ENCODE measurements at places on chromosomes 2 and 18. TPM values are rescaled to one million over a fixed set of nuclear protein-coding genes. Genes with fewer than 3 reads are reported as not detected.
A peak's percentile ranks its signal among the peaks of the same experiment; 100 is the strongest.

The MAB21L4 gene
- total RNA-seq = not detected

The ACTG2 gene
- total RNA-seq = not detected

The ATP6V1C2 gene
- total RNA-seq = not detected

The NAT8 gene
- total RNA-seq = not detected

The PROKR1 gene
- 0.83 TPM for total RNA-seq

The ZNF804A gene
- total RNA-seq = 23.1 TPM

GRCh38 chr2:171217330-171217729 lies 56.6 kb upstream of the TLK1 start:
- DNase-seq = no peak

DNA sequence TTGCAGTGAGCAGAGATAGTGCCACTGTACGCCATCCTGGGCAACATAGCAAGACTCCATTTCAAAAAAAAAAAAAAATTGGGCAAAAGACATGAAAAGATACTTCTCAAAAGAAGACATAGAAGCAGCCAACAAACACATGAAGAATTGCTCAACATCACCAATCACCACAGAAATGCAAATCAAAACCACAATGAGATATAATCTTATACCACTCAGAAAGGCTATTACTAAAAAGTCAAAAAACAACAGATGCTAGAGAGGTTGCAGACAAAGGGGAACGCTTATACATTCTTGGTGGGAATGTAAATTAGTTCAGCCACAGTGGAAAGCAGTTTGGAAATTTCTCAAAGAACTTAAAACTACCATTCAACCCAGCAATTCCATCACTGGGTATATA lies 43.1 kb upstream of the CHAC2 start:
- DNase-seq = no peak

DNA sequence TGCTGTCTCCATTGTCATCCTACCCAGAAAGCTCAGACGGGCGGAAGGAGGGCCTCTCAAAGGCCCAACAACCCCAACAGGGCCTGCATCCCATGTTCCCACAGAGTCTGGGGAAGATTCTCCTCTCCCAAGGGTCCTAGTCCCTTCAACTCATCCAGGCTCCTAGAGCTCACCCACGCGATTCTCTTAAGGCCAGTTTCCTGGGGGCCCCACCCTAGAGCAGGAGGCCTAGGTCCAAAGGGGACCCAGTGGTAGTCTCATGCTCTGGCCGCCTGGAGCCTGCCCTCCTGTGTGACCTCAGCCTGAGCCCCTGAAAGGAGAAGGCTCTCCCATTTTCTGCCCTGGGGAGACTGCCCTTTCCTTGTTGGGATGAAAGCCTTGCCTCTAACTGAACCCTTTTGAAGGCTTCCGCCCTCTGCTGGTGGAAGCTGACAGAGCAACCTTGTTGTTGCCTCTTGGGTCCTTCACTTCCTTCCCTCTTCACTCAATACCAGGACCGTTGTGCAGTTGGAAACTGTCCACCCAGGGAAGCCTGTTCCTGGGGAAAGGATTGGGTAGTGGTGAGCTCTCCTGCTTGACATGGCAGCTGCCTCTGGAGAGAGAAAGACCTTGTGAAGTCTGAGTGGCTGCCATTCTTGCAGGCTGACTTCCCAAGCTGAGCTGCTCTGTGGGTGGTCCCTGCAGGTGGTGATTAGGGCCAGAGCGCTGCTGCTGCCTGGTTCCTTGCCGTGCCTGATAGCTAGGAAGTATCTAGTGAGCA lies 86.0 kb upstream of the ALPP start:
- DNase-seq = peak; percentile 79

GRCh38 chr18:59419386-59419785 lies 60.3 kb upstream of the LMAN1 start:
- no peak for DNase-seq

- no peak for DNase-seq
Observed at GRCh38 chr2:222780051-222780450, 80.8 kb upstream of the ACSL3 start.

GRCh38 chr2:201363857-201364560 lies 6.9 kb upstream of the FLACC1 start:
- no peak for DNase-seq

DNA sequence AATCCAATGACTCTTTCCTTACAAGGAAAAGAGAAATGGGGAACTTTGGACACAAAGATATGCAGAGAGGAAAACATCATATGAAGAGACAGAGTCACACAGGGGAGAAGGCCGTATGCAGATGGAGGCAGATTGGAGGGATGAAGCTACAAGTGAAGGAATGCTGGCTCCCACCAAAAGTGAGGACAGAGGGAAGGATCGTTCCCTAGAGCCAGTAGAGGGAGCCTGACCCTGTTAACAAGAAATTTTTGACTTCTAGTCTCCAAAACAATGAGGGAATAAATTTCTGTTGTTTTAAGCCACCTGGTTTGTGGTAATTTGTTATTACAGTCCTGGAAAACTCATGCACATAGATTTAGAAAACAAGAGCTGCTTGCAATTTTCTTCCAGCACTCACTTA lies 169.3 kb downstream of the PMAIP1 start:
- no peak for DNase-seq

DNA sequence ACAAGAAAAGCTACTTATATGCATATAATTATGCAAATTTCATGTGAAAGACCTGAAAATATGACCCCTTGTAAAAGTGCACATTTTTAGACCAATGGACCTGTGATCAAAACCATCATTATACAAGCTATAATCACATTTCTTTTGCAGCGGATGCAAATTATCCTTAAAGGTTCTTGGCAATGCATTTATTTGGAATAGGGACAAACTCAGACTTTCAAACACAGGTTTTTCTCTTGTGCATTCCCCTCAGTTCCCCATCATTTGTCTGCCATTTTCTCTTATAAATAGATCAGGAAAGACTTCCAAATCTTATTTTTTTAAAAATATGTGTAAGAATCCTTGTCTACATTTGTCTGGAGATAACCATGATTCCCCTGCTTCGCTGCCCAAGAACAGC lies 954.2 kb upstream of the NRXN1 start:
- no peak for DNase-seq

DNA sequence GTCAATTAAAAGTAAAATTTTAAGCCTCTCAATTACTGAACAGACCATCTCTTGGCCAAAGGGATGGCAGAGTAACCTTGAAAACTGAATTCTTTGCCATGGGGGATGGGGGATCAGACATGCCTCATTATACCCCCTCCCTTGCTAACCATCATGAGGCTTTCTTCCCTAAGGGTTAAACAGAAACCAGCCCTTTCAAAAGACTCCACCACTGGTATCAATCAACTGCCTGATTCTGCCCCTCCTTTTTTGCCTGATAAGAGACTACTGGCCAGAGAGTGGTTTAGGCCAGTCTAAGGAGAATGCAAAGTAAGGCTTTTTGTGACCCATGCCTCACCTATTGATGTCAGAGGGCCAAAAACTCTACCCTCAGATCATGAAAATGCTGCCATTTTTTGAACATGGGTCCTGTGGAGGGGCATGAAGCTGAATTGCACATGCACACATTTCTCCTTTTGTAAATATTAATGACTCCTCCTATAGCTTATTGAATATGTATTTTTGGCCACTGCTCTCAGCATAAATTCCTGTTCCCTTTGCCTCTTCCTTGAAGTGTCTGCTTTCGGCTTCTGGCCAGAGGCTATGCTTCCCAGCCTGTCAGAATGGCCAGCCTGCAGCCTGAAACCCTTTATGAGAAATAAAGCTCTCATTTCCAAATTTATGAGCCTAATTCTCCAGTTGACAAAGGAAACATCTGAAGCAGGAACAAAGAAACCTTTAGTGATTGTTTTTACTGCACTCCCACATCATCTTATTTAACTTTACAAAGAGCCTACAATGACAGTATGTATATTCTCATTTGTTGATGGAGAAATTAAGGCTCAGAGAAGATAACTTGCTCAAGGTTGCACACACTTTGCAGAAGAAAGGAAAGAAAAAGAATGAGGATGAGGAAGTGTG lies 270.7 kb upstream of the CELF4 start:
- DNase-seq = no peak

- no peak for DNase-seq
Observed at GRCh38 chr2:68709421-68709911, 25.1 kb upstream of the ARHGAP25 start.

DNA sequence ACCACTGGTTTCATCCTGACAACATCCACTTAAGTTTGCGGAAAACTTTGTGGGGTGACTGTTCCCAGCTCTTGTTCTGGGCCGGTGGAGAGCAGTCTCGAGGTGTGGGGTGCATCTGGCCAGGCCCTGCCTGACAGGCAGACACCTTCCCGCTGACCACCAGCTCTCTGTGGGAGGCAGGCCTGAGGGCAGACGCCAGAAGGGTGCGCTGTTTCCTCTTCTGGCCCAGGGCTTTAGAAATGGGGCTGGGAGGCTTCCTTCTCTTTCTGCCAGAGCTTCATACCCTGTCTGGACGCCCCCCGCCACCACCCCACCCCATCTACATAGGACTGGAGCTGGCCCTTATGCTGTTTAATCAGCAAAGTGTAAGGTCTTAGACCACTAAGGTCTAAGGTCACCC lies 263.8 kb downstream of the LOXHD1 start:
- peak; percentile 62 for DNase-seq

DNA sequence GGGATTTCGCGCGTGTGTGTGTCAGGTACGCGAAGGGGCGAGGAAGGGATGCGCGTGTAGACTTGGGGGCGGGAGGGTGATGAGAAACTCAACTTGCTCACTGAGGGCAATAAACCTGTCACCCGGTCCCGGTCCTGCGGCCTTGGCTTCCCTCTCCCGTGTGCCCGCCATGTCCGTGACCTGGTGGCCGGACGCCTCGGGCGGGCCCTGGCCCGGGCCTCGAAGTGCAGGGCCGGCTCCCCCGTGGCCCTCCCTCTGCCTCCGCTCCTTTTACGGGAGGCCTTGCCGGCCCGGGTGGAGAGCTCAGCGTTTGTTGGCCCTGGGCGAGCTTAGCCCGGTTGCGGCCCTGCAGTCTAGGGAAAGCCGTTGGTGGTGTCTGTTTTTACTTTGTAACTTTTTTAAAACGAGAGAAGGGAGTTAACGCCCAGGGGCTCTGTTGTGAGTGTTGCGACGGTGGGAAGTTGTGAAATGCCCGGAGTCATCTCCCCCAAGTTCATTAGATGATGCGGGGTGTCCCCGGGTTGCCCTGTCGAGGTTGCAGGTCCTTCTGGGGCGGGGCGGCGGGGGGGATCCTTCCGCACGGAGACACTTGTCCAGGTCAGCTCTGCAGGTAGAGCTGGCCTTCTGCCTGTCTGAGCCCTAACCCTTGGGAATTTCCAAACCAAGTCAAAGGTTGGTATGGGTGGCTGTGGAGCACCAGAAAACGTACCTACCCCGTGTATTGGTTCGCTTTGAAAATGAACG lies 883 bp downstream of the SMCHD1 start:
- DNase-seq = peak; percentile 52

- no peak for DNase-seq
Observed at GRCh38 chr2:23449413-23449812, 64.4 kb downstream of the KLHL29 start.

GRCh38 chr2:158391876-158392275 lies 64.7 kb downstream of the CCDC148 start:
- DNase-seq = no peak

DNA sequence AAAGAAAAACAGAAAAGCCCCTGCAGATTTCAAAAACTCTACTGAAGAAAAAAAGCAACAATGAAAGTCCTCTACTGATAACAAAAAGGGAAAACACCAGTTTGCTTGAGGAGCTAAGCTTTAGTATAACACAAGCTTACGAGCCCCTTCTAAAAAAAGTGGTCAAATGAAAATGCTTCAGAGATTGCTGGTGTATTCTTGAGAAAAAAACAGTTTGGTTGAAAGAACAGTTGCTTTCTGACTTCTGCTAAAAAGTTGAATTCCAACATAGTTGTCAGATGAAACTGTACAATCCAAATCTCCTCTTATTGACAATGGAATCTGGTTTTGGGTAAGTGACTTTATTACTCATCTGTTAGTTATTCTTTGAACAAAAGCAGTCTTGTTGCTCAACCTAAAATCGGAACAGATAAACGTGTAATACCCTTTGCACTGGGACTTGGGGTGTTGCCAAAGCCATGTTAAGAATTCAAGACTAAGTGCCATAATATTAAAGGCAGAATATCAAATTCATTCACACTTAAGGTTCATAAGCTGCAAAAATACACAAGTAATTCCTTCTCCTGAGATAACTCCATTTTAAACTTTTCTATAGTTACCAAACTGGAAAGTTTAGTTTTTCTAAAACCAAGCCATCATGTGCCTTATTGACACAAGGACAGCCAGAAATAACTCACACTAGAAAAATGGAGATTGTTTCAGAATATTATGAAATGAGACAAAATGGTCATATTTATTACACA lies 45.3 kb upstream of the SPAG16 start:
- DNase-seq = no peak

DNA sequence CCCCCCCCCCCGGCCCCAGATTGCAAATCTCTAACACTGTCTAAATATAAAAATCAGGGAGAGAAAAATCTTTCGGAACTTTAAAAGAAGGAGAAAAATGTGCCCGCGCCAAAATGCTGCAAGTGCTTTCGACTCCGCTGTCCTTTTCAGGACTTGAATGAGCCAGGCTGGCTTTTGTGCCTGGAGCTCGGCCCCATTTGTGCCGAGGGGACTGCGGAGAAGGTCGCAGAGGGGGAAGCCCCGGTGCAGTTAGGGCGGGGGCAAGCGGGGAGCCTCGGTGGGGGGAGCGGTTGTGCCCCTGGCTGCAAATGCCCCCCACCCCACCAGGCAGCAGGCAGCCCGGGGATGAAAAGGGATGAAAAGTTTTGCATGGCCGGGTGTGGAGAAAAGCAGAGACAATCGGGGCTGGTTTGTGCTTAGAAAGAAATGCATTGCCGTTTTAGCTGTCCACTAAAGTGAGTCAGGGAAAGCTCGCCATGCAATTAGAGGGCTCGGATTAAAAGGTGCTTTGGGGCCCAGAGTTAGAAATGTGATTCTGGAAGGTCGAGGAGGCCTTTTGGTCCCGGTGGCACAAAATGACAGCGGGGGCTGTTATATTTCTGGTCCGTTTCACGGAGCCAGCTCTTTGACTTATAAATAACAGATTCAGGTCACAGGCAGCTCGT lies 1.6 kb downstream of the INHBB start:
- no peak for DNase-seq

DNA sequence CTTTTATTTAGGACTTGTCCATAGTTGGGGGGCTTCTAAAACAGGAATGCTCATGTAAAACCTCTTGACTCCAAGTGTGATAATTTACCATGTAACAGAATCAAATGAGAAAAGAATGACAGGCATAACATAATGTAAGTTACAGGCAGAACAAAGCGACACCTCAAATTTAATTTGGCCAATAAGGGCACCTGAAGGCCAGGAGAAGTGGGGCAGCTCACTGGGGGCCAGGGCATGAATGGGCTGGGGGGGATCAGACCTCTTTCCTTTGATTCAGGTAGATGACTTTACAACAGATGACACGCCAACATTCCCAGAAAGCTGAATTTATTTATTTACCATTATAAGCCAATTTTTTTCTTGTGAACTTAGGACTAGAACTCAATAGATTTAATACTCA lies 14.5 kb downstream of the MOCOS start:
- no peak for DNase-seq

- no peak for DNase-seq
Observed at GRCh38 chr2:68426848-68427579, 40.1 kb downstream of the FBXO48 start.

- no peak for DNase-seq
Observed at GRCh38 chr2:150081775-150082481, 405.5 kb downstream of the RND3 start.
